ENCODE measurements at places on chromosomes 7 and 10.

DNA sequence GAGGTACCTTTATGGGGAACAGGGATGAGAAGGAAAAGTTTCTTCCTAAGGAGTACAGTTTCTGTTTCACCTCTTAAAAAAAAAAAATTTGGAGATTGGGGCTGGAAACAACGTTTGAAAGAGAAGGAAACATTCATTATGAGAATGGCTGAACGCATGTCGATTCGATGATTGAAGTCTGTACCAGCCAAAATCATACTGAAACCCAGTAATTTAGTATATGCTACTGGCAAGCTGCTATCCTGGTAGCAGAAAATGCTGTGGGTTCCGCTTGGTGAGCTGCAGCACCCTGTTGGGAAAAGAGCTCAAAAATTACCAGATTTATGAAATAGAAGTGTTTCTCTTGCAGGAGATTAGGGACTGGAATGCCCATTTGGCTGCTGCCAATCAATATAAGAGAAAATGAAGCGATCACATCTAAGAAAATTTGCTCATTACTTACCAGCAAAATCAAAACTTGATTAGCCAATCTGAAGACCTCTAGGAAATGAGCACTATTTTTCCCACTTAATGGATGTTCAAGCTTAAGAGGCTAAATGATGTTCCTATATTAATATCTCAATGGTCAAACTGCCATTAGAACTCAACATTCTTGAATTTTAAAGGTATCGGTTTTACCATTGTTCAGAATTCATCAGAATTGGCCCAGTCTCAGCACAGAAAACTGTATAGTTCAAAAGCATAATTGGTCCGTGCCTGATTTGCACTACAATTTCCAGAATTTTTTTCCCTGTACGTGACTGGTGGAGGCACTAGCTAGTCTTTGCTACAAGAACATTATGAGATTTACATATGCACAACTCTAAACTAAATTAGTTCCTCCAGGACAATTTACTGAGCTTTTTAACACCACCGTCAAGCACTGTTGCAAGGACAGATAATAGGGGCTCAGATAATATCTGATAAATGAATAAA lies 1.2 kb upstream of the ITGB1 start:
- no peak for DNase-seq

DNA sequence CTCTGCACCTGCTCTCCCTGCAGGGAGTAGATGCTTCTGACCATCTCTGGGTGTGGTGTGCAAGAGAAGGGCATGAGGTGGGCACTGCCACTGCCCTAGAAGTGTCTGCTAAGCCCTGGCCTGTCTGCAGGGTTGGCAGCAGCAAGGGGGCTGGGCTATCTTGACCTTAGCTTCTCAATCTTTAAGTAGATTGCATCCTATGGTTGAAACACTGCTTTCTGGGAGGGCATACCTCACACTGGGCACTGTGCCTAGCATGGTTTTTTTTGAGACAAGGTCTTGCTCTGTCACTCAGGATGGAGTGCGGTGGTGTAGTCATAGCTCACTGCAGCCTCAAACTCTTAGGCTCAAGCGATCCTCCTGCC lies 54.9 kb downstream of the CLIP2 start:
- DNase-seq, result no peak

- peak; percentile 17 for DNase-seq
Observed at GRCh38 chr10:57338823-57339558, 928.7 kb downstream of the IPMK start.

- no peak for DNase-seq
Observed at GRCh38 chr10:4334871-4335270, 491.1 kb upstream of the AKR1E2 start.

GRCh38 chr10:35352097-35352496 lies 15.8 kb downstream of the CCNY start:
- DNase-seq, result no peak

- DNase-seq, result no peak
Observed at GRCh38 chr10:794382-794956, 105.0 kb upstream of the DIP2C start.

GRCh38 chr10:9922126-9922870 lies 1095.4 kb upstream of the CELF2 start:
- DNase-seq, result no peak

DNA sequence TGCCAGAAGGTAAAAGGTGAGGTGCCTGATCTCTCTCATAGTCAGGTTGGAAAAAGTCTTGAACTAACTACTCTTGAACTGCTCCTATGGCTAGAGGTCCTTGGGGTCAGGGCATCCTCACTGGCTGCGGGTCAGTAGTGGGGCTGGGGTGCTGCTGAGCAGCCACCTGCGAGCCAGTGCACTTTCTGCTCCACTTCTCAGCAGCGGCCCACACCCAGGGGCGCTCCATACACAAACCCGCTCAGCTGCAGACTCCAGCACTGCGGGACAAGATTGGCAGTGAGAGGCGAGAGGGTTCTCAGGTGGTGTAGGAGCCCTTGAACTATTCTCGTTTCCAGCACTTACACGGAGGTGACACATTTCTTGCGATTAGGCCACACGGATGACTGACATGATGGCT lies 6.0 kb downstream of the ABCA13 start:
- DNase-seq, result no peak

DNA sequence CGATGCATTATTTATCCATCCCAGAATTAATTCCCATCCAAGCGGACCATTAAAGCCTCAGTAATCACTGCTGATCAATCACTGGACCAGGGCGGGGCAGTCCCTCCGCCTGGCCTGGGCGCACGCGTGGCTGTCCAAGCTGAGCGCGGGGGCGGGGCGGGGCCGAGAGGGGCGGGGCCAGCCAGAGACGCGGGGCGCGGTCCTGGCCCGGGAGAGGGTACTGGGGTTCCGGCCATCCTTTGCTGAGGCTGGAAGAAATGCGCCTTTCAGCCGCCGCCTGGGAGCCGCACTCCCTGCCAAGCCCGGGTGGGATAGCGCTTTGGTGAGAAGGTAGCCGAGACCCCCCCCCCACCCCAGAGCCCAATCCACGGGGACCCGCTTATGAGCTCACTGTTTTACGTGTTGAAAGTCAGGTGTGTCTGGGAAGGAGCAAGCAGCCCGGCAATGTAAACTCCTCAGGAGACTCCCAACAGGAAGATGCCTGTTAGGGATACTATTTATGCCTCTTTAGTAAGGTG lies at the start of gene ARHGAP22:
Gene ARHGAP22 (minus strand): TSS at position 83 of the 518 bp plus-strand sequence. CDS start 277 bp downstream, outside the sequence.
- no peak for DNase-seq

DNA sequence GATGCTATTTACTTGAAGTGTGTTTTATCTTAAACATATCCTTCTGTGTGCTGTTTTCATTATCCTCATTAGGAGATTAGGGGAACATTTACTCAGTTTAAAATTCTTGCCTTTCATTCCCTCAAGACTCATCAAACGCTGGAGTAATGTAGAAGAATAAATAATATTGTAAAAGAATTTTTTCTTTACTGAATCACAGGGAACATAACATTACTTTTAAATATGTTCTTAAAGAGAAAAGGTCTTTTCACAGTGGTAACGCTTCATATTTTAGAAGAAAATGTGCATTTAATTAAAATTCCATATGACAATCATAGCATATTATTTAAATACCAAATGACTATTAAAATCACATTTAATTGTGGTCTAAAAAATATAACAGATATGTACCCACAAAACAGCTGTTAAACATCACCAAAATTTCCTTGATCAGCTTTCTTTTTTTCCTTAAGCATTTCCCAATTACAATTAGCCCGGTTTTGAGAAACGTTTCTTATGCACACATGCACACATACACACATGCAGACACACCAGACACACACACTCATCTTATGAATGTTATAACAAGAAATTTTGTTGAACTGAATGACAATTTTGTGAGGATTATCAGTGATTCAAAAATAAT lies 102.0 kb upstream of the GLI3 start:
- no peak for DNase-seq

GRCh38 chr10:110488940-110489339 lies 8.8 kb upstream of the DUSP5 start:
- no peak for DNase-seq

- DNase-seq, result peak; percentile 65
Observed at GRCh38 chr7:55569797-55570196, 2.5 kb downstream of the VOPP1 start.

DNA sequence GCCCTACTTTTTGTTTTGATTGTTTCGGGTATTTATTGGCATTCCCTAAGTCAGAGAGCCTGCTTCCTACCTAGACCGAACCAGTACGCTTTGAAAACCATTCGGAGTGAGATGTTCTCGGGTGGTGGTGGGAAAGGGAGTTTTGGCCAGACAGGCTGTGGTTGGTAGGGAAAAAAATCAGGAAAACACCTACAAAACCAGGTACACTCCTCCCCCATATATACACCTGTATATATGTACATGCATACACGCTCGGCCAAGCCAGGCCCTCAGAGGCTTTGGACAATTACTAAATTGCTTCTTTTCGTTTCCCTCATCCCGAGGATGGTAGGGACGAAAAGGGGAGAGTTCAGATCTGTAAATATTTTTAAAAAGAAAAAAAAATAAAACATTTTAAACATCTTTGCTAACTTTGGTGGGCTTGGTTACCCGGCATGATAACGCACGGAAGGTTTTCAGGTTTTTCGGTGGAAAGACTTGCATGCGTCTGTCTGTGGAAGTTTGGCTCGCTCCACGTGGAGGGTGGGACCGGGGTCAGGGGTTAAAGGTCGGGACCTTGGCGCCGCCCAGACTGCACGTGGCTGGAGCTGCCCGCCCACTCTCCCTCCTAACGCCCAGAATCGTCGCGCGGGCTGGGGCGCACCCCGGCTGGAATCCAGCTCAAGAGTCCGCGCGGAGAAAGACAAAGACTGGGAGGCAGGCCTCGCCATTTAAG lies 2.5 kb downstream of the HMX2 start:
- DNase-seq, result no peak

GRCh38 chr10:62010366-62010765 lies 108.9 kb downstream of the ARID5B start:
- no peak for DNase-seq

DNA sequence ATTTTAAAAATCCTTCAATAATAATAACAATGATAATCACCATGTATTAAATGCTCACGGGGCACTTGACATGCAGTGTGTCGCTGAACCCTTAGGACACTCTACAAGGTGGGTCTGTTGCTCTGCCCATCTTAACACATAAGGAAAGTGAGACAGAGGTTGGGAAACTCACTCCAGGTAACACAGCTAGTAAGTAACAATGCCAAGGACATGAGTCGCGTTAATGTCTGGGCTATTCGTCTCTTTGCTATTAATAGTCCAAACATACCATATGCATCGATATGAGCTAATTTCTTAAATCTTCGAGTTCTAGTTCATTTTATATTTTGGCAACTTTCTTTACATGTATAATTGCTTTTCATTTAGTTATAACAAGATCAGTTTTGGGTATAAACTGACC lies 79.5 kb downstream of the BEND7 start:
- no peak for DNase-seq

DNA sequence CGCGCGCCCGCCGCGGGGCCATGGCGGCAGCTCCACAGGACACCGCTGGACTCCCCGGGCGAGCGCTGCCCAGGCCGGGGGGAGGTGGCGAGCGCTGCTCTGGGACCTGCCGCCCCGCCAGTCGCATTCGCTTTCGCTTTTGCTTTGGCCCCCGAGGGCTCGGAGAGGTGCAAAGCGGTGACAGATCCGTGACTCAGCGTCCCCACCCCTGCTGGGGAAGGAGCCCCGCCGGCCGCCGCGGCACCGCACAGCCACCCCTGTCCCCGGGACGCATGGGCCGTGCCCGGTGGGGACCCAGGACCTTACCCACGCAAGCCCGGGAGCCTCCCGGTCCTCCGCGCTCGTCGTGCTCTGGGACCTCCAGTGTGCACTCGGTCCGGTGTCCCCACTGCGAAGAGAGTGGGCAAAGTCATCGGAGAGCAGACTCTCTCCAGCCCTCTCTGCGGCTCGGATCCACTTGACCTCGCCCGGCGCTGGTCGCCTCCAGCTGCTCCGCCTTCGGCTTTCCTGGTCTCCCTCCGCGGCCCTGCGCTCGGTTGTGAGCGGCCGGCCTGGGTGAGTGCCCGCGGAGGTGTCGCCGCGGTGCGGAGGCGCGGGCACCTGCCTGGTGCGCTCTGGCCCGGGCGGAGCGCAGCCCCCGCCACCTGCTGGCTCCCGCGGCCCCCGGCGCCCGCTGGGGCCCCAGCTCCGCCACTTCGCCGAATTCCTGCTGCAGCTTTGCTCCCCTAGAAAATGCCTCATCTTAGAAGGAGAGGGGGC lies at the start of gene IL15RA:
Gene IL15RA (minus strand): TSS at position 73 of the 759 bp plus-strand sequence. CDS start 51 bp downstream, at position 22.
- peak; percentile 85 for DNase-seq

DNA sequence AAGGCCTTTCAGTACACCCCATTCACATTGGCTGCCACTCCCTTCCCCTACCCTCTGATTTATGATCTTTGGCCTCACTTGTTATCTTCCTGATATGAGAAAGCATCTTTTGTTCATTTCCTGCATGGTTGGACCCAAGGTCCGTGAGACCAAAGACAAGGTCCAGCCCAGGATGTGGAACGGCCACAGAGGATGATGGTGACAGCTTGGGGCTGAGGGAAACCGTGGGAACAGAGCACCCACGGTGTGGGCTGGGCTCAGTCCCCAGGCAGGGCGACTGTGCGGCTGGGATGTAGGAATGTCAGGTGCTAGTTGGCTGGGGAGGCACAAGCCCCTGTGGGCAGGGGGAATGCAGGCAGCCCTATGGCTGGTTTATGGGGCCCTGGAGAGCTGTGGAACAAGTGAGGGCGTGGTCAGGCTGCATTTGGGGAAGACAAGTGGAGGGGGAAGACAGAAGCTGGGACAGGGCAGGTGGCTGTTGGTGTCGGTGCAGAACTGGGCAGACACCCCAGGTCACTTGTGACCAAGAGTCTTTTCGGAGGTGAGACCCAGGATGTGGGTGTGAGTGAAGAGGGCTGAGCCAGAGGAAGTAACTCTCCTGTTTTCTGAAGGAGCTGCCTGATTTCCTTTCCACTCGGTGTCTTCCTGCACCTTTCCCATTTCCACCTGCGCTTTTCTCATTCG lies 51.7 kb upstream of the IGFBP3 start:
- no peak for DNase-seq

DNA sequence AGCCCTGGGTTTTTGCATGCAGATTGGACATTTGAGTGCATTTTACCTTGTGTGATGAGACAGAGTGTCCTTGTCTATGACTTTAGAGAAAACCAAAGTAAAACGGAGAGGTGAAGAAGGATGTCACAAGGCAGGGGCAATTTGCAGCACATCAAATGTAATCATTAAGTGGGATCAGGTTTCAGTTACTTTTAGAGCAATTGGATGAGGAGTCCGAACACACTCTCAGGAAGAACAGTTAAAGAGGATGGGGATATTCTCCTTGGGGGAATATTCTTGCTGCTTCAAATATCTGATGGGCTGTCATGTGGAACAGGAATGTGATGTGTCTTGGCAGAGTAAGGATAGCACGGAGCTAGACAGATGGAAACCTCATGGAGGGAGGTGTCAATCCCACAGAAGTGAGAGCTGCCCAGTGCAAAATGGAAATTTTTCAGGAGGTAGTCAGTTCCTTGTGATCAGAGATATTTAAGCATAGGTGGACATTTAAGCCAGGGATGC lies 757 bp downstream of the RAB19 start:
- DNase-seq, result no peak

Measured in CD4-positive, alpha-beta T cell treated with Interleukin-21 for 1 hour (primary cell).